GM23248 (cell line): ENCODE measurements at places on chromosomes 12 and 14. TPM values are rescaled to one million over a fixed set of nuclear protein-coding genes. Genes with fewer than 3 reads are reported as not detected.

The CLEC9A gene
- not detected in 2 replicates for total RNA-seq

The ASB2 gene
- total RNA-seq = not detected in 2 replicates

GRCh38 chr14:65860956-65861611, 448.6 kb downstream of the FUT8 start:
- no peak for DNase-seq

The KRT71 gene
- not detected in 2 replicates for total RNA-seq

DNA sequence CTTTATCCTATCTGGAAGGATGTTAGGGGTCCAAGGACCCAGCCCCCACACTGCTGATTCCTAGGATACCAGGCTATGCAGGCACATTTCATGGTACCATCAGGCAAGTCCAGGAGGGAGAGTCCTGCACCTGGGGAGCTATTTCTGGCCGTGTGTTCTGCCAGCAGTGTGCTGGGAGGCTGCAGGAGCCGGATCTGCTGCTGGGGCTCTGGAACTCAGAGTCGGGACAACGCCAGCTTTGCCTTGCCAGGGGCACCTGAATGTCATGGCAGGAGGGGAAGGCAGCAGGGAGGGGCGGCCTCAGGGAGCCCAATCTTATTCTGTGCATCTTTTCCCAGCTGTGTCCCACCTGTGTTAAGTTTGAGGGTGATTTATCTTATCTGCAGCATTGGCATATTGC, 17.8 kb downstream of the SRRM4 start:
- no peak for DNase-seq
